Cardiac fibroblast (primary cell): ENCODE measurements at places on chromosomes 1 and 21.
A peak's percentile ranks its signal among the peaks of the same experiment; 100 is the strongest.

DNA sequence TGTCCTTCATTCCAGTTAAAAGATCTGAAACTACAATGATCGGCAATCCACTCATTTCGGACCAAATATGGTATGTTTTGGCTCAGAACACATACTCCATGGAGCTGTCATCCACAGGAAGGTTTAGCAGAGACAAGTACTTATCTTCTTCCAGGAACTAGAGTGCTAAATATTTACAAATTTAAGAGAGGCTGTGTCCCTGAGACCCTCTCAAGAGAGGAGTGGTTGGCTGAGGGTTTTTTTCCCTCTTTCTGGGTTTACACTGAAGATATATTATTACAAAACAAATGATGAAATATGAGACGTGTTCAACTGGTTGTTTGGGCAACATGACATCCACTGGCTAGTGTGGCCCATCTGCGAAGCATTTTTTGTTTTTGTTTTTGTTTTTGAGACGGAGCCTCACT, 25.9 kb upstream of the NID1 start:
- peak; percentile 35 for DNase-seq

DNA sequence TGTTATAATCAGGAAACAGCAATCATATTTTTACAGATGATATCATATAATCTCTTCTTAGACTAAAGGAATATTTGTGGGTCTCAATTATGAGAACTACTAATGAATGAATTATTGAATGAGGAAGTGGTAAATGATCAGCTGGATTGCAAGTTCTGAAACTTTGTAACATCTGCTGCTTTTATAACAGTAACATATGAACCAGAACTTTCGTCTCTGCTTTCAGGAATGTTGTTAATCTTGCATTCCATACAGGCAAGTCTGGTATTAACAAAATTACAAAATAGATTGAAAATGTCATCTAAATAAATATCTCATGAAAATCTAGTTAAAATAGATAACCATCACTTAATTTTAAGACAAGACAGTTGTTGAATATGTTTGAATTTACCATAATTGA, 110.5 kb upstream of the COL11A1 start:
- DNase-seq, result no peak

DNA sequence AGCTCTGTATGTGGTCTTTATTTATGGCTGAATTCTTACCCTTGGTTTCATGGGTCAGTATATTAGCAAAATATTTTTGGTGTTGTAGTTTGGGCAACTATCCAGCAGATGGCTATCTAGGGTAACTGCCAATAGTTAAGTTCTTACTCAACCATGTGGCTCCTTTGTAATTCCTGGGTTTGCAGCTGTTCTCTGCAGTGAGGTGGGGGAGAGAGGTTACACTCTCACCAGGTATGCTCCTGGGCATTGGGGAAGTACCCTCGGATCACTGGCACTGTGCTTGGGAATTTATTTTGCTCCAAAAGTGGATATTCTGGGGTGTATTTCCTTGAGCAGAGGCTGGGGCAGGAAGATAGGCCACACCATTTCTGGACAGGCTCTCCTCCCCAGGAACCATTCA, 436.7 kb upstream of the TMPRSS15 start:
- DNase-seq, result peak; percentile 16

DNA sequence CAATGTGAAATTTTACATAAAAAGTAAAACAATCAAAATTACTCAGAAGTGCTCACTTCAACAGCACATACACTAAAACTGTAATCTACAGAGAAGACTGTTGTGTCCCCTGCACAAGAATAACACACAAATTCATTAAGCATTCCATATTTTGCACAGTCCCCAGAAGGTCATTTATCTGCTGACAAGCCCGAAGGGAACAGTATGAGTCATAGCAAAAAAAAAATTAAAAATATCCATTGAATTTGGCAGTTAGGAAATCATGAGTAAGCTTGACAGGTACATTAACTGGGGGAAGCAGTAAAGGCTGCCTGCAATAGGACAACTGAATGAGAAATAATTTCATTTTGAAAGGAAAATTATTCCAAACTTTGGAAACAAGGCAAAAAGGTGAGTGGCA, 3.3 kb upstream of the CACYBP start:
- peak; percentile 46 for DNase-seq

DNA sequence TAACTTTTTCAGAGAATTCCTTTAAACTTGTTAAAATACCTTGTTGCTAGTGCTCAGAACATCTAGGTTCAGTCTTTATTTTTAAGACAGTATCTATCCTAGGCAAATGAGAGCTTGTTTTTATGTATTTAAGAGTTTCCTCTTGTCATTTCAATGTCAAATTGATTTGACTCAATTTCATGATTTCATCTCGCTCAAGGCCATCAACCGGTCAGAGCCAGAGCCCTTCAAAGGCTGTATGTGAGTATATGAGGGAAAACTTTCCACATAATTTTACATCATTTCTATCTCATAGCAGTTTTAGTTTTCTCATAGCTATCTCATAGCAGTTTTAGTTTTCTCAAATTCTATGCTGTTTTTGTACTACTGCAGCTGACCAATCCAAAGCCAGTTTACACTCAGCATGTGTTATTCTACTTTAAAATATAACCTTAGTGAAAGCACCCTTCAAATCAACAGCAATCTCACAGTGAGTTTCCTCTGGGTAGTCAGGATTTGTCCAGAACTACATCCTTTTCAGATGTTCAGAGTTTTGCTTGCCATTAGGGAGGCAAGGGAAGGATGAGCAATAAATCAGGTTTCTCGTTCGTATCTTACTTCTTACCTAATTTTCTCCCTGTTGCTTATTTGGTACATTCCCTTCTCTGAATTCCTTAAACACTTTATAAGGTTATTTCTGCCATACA, 12.7 kb downstream of the HNRNPU start:
- no peak for DNase-seq

GRCh38 chr1:36475910-36476604, 6.7 kb downstream of the CSF3R start:
- no peak for DNase-seq

DNA sequence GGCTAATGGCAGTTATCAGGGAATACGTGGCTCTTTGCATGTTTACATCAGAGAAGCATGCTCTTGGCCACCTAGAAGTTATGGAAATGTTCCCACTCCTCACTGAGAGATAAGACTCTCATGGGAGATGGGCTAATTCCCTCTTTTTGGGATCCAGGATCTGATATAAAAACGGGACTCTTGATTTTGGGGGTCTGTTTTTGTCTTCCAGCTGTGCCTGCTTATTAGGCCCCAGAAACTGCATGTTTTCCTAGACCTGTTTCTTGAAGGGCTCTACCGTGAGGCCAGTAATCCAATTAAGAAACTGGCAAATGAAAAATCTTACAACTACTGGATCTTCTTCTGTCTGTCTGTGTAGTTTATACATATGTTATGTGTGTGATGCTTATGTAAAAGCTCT, 47.0 kb upstream of the PTCH2 start:
- no peak for DNase-seq

GRCh38 chr1:243267471-243267880, 11.6 kb downstream of the SDCCAG8 start:
- peak; percentile 52 for DNase-seq

- peak; percentile 85 for DNase-seq
Measured at GRCh38 chr1:234486858-234487840, 8.2 kb upstream of the TARBP1 start.

DNA sequence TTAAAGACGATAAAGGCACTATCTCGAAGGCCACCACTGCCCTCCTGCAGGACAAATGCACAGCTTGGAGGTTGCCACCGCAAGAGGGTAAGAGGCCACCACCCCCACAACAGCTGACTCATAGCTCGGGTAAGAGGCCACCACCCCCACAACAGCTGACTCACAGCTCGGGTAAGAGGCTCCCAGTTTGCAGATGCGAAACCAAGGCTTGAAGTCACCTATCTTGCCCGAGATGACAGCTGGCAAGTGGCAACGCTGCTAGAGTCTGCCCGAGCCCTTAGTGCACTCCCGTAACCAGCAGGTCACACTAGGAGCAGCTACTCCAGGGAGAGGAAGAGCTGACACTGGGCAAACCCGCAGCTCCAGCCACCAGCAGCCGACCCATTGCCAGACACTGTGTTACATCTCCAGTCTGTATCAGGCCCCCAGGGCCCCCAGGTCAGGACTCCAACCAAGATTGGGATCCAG, 17.1 kb upstream of the SPSB1 start:
- peak; percentile 56 for DNase-seq

- DNase-seq, result no peak
Measured at GRCh38 chr1:26164036-26164860, 4.5 kb downstream of the C1orf232 start.

DNA sequence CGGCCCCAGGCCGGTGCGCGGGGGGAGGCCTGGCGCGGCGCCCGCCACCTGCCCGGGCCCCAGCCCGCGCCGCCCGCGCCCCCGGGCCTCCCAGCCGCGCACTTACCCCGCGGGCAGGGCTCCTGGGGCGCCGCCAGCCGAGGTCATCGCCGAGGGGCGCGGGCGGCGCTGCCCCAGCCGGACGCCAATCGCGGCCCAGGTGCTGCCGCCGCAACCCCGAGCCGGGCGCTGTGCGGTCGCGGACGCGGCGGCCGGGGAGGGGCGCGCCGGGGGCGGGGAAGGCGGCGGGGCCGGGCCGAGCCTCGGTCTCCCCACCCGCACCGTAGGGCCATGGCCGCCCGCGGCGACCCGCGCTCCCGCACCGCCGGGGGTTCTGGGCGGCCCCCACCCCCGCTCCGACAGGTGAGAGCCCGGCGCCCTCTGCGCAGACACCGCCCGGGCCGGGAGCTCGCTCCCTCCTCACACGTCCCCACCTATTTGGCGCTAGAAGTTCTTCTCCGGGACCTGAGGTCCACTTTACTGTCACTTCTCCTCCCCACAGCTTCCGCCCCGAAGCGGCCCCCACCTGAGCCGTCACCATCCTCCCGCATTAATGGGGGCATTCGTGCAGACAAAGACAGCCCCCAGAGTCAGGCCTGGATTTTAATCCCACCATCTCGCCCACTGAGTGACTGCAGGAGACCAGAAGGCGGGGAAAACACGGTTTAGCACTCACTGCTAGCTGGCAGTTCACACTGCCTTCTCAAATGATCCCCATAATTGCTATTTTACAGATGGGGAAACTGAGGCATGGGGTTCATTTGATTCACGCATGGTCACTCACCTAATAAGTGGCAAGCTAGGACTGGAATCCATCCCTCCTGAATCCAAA, at the start of gene TTC39A:
TSS of gene TTC39A (minus strand) at position 232 of the 871 bp plus-strand sequence. CDS start at position 147, 85 bp downstream.
- no peak for DNase-seq

GRCh38 chr1:106223213-106223612, 833.3 kb upstream of the PRMT6 start:
- DNase-seq, result no peak

DNA sequence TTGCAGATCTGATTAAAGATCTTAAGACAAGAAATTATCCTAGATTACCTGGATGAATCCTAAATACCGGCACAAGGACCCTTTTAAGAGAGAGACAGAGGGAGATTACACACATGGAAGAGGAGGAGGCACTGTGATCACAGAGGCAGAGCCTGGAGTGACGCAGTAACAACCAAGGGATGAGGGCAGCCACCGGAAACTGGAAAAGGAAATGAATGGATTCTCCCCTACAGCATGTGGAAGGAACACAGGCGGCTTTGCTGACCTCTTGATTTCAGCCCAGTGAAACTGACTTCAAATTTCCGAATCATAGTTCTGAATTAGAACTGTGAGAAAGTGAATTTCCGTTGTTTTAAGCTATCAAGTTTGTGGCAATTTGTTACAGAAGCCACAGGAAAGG, 50.2 kb upstream of the IVNS1ABP start:
- peak; percentile 13 for DNase-seq

GRCh38 chr1:69475021-69475420, 92.7 kb upstream of the LRRC7 start:
- no peak for DNase-seq

DNA sequence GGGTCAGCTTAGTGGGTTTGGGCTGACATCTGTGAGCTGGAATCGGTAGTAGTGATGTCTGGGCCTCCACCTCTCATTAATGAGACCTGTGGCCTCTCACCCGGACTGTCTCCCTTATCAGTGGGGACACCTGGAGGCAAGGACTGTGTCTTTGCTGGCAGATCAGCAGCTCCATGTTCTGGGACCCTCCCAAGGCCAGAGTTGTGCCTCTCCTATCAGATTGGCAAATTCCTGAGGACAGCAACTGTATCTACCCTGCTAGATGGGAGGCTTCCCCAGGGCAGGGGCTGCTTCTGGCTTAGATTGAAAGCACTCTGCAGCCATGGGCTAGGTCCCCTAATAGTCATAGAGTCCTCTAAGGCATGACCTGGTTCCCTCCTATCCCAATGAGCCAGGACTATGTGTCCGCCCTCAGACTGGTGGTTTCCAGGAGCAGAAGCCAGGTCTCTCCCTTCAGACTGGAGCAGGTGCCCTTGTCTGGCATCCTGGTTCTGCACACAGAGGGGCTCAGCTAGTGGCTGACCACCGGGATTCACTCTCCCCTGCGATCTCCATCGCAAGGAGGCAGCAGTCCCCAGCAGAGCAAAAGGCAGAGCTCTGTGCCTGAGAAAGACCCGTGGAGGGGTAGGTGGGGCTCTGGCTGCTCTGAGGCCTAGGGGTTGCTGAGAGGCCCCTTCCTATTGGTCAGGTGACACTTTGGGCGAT, 5.8 kb downstream of the DRAXIN start:
- DNase-seq, result no peak

- no peak for DNase-seq
Measured at GRCh38 chr1:70440642-70441391, 29.7 kb downstream of the CTH start.

DNA sequence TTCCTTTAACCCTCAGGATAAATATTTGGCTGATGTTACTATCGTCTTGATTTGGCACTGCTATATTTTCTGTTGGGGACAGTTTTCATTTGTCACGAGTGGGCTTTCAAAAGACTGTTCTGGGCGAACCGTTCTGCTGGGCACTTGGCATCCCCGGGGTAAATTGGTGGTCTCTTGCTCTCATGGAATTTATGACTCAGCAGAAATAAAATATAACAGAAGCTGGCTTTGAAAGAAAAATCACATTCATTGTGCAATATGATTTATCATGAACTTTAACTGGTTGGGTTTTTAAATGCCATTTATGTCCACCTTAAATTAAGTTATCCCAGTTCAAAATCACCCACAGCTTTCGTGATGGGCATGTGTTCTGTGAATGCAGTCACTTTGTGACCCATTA, 147.3 kb downstream of the KAZN start:
- DNase-seq, result no peak

- no peak for DNase-seq
Measured at GRCh38 chr1:16402742-16403141, 34.5 kb downstream of the SPATA21 start.

DNA sequence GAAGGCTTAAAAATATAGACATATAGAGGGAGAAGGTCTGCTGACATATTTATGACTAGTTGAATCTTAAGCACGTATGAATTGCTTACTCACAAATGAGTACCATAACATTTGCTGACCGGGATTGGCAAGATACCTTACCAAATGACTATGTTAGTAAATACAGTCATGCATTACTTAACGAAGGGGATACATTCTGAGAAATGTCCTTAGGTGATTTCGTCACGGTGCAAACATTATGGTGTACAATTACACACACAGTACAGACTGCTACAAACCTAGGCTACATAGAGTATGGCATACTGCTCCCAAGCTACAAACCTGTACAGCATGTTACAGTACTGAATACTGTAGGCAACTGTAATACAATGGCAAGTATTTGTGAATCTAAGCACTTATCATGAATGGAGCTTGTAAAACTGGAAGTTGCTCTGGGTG, 19.4 kb upstream of the UBE2U start:
- DNase-seq, result peak; percentile 86

GRCh38 chr1:40795811-40796586, 12.4 kb downstream of the KCNQ4 start:
- DNase-seq, result no peak
